ENCODE measurements at places on chromosomes 7 and 10.

DNA sequence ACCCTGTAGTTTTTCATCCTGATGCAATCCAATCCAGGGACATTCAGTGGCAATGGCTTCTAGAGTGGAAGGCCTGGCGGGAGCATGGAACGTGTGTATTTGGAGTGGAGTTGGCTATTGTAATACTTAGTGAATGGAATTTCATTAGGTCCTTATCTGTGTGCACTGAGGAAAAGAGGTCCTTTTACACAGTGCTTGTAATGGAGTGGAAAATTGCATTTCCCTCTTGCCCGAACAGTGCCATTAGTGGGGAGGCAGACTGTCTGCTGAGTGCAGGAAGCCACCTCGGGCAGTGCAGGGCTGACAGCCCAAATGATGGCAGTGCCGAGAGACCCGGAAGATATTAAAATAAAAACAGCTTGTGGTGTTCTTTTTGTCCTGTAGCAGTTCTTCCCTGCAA lies 786.6 kb downstream of the LRMDA start:
- DNase-seq = no peak

DNA sequence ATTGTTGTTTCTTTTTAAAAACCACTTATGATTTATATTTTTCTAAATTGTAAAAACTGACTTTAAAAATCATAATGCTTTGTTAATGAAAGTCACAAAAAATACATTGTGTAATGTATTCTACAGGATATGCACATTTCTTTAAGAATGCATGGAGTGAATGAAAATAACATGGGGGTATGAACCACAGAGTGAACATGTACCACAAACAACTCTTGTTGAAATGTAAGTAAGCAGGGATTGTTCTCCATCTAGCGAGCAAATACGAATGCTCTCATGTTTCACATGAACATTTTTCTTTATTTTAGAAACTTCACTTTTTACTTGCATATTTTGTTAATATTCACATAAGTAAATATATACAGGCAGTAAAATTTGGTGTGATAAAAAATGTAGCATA lies 35.6 kb upstream of the LAMB4 start:
- no peak for DNase-seq

DNA sequence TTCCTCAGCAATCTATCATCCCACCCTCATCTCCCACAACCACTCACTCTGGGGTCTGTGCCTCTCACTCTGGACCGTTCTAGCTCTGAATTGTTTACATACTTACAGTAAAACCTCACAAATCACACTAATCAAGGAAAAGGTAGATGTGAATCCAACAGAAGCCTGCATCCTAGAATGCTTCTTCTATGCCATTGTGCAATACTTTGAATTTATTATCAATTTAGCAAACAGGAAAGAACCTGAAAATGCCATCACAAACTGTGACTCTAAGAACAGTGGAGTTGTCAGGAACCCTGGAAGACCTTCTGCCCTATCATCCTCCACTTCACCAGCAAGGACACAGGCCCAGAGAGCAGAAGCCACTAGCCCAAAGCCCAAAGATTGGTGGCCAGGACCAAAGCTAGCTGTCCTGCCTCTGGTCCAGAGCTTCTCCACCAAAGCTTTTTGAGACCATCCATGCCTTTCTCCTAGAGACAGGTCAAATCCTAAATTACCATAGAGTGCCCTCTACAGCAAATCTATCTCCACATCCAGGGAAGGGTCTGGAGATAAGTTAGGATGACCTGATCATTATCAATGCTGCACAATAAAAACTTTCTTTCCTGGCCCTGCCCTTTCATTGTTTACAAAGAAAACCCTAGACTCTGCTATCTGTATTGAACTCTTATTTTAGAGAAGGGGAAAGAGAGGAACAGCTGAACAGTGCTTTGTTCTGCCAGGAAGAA lies 2.4 kb downstream of the SORBS1 start:
- no peak for DNase-seq

GRCh38 chr7:51778121-51778520 lies 461.5 kb upstream of the COBL start:
- no peak for DNase-seq

DNA sequence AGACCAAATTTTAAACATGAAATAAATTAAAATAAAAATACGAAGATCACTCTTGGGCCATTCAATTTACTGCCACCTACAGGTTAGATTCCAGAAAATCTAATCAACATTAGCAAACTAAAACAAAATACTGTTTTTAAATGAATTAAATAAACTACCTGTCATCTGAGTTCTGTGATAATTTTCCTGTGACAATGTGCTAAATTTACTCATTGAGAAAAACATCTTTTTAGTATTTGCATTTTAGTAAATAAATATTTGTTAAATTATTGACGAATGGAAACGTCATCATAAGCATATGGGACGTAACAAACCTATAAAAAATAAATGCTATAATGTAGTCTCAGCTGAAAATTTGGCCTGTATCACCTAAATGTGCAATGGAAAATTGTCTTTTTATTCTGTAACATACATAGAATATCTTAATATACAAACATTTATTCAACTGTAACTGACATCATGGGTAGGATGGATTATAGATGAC lies 72.1 kb downstream of the ITGB8 start:
- no peak for DNase-seq

DNA sequence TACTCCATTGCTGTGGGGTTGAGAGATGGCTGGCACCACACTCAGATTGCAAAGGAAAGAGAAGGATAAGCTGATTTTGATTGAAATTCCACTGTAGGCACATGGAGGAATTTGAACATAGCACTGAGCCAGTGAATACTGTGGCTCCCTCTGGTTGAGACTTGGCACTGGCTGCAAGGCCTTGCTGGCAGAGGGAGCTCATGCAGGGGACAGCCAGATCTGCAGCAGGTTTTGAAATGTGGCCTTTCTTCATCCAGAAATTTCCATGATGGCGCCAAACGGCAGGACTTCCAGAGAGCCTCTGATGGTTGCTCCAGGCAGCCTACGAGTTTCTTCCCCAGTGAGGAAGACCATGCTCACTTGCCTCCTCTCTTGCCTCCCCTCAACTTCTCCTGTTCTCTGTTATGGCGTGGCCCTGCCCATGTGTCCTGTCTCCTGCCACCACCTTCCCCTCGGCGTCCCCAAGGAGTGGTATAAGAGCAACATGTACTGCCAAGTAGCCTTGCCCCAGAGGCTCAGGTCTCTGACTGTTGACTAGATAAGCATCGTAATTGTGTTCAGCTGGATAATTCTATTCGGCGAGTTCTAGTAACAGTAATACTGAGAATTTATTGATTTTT lies 265.6 kb downstream of the CCDC3 start:
- no peak for DNase-seq

GRCh38 chr7:132125872-132126595 lies 450.2 kb downstream of the PLXNA4 start:
- DNase-seq = no peak

DNA sequence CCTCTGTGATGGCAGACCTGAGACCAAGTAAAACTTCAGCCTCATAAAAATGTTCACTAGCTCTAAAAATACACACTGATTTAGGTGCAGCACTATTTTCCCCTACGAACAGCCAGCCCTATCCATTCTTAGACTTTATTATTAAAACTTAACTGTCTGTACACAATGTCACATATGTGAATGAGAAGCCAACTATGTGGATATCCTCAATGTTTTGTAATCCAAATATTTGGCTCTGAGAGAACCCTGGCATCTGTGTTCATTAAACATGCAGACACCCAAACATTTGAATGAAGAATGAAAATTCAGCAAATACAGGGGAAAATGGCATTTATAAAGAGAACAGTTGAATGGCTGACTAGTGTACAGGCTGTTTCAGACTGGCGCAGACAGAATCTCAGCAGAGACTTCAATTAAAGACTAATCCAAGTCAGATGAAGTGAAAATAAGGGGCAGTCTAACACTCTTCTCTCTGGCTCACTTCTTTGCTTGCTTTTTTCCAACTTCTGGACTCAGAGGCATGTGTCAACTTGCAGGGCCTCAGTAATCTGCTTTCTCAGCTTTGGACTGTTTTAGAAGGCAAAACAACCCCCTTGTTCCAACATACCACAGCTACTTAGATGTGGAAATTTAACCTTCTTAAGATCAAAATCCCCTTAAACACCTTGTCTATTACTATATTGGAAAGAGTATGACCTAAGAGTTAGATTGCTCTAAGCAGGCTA lies 47.4 kb upstream of the FAM180A start:
- no peak for DNase-seq

GRCh38 chr10:77602913-77603533 lies 34.6 kb downstream of the KCNMA1 start:
- DNase-seq = no peak

- DNase-seq = no peak
These were observed 75.6 kb upstream of the OGDHL start for GRCh38 chr10:49837685-49838084.

DNA sequence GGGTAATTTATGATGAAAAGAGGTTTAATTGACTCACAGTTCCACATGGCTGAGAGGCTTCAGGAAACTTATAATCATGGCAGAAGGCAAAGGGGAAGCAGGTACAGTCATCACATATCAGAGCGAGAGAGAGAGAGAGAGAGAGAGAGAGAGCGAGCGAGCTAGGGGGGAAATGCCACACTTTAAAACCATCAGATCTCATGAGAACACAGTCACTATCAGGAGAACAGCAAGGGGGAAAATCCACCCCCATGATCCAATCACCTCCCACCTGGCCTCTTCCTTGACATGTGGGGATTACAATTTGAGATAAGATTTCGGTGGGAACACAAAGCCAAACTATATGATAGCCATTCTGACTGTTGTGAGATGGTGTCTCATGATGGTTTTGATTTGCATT lies 576.3 kb downstream of the GFRA1 start:
- no peak for DNase-seq

- no peak for DNase-seq
These were observed 16.9 kb downstream of the MYO1G start for GRCh38 chr7:44961844-44962482.

GRCh38 chr10:110609605-110610004 lies 34.5 kb upstream of the RBM20 start:
- no peak for DNase-seq

DNA sequence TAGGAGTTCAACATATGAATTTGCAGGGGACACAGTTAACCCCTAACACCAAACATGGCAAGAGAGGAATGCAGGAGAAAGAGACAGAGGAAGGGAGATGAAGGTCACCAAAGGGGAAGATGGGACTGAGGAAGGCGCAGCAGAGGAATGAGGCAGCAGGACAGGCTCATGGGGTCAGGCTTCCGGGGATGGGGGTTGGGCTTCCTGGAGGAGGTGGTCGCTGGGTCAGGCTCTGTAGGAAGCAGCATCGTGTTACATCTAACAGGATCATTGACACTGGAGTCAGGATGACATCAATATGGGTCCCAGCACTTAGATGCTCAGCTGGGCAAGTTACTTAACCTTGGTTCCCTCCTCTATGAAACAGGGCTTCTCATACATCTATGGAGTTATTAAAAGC lies 113.2 kb downstream of the NPTX2 start:
- DNase-seq = no peak

DNA sequence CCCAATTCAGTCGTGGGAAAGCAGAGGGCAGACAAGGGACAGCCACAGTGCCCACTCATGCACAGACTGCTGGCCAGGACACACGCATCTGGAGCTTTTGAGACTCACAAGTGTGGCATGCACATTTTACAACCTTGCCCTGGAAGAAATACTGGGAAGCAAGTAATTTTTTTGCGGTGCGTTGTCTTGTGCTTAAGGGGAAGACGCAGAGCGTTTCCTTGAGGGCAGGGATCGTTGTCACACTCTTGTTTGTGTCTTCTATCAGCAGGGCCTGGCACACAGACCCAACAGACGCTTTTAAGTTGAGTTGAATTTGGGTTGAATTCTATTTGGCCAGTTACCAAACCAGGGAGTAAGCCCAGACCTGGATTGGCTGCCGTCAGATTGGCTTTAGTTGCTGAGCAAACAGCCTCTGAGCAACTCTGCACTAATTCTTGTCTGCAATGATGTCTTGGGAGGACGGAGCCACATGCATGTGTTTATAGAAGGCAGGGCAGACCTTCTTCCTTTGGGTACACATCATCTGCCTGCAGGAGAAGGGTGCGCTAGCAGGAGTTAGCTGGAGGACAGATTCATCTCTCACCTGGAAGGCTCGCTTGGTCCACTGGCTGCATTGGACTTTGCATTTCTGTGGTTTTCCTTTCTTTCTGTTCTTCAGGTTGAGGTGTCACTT lies 38.4 kb downstream of the IL2RA start:
- no peak for DNase-seq

DNA sequence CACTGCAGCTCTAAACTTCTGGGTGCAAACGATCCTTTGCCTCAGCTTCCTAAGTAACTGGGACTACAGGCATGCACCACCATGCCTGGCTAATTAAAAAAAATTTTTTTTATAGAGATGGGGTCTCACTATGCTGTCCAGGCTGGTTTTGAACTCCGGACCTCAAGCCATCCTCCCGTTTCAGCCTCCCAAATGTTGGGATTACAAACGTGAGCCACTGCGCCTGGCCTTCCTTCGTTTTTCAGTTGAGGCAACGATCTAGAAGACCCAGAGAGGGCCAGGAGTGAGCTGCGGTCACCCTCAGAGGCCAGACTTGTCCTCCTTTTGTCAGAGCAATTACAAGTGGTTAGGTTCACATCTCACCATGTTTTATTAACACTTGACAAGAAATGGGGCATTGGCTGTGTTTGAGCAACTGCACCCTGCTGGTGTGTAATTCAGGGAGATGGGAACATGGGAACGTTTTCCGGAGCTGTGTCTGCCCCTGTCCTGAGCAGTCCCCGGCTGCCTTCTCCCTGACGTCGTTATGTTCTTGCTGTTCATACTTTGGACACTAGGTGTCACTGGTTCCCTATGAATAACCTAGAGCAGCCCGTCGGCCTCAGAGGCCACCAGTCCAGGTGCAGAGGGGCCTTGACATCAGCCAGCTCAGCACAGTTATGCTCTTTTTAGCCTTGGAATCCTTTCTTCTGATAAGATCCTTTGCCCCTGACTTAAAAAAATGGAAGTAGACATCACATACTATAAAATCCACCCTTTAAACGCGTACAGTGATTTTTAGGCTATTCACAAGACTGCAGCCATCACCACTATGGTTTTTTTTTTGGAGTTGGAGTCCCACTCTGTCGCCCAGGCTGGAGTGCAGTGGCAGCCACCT lies 375.0 kb downstream of the TYW1 start:
- peak; percentile 46 for DNase-seq

- no peak for DNase-seq
These were observed 35.3 kb downstream of the CHST3 start for GRCh38 chr10:71999360-72000072.

GRCh38 chr10:75651417-75651816 lies 220.0 kb downstream of the LRMDA start:
- no peak for DNase-seq
